ENCODE measurements at places on chromosomes 5 and 9.

GRCh38 chr9:137333016-137333671 lies 31.1 kb upstream of the NRARP start:
- DNase-seq: no peak

GRCh38 chr9:89791754-89792153 lies 186.9 kb downstream of the GADD45G start:
- no peak for DNase-seq

DNA sequence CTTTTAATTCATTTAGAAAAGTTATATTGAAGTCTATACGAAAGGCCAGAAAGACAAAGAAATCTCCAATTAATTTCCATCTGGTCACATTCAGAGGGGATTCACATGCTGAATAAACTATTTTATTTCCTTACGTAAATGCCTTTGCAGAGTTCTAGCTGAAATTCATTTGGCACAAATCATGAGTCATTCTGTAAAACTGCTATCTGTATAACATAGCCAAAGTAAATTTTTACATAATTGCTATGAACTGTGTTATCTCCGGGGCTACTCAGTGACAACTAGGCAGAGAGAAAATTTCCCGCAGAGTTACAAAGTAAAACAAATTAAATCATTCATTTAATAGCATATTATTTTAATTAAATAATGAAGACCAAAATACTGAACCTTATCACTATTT lies 463.2 kb upstream of the ADAMTS16 start:
- DNase-seq: no peak

DNA sequence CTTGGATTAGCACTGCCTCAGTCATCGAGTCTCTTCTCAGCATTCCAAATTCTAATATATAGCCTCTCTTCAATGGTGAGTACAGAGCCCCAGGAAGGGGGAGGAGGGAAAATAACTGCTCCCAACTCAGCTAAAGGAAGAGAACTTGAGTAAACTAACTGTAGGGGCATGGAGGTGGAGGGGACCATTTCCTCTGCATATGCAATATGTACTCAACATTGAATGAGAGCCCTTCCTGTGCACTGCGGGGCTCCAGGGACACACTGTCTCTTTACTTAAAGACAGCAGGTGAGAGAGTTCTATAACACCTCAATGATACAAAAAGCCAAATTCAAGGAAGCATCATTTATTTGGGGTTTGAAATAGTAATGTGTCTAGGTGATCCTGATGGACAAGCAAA lies 75.1 kb downstream of the GNAQ start:
- DNase-seq: no peak

- no peak for DNase-seq
Measured at GRCh38 chr5:163384669-163385068, 52.7 kb upstream of the CCNG1 start.

DNA sequence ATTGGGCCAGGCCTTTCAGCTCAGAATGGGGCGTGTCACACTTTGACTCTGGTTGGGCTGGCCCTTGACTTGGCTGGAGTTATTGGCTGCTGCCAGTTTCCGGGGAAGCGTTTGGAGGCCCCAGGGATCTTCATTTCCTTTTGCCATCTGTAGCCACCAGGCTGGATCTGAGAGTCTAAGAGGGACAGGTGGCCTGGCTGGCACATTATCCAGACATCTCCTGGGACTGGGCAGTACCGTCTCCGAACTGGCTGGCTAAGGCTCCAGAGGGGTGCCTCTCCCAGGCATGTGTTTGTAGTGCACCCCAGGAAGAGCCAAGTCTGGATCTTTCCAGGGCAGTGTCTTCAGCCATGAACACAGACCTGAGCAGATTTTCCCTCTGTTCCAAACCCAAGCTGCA lies 9.7 kb upstream of the JADE2 start:
- DNase-seq: no peak

- DNase-seq: no peak
Measured at GRCh38 chr5:79842006-79842881, 148.8 kb downstream of the MTX3 start.

GRCh38 chr9:20315677-20316076 lies 306.6 kb downstream of the MLLT3 start:
- no peak for DNase-seq

DNA sequence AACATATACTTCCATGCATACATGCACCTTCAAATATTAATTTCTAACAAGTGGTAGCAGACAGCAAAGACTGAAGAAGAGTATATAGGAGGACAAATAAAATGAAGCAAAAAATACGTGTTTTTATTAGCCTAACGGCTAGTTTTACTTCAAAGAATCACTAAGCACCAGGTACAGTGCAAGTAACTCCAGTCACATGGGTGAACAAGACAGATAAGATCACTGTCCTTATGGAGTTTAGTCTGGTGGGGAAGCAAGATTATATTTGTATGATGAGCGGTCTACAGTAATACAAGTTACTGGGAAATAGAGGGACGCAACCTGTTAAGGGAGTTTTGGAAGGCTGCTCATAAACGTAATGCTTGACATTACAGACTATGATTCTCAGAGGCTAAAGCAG lies 16.0 kb downstream of the FBXW2 start:
- no peak for DNase-seq

DNA sequence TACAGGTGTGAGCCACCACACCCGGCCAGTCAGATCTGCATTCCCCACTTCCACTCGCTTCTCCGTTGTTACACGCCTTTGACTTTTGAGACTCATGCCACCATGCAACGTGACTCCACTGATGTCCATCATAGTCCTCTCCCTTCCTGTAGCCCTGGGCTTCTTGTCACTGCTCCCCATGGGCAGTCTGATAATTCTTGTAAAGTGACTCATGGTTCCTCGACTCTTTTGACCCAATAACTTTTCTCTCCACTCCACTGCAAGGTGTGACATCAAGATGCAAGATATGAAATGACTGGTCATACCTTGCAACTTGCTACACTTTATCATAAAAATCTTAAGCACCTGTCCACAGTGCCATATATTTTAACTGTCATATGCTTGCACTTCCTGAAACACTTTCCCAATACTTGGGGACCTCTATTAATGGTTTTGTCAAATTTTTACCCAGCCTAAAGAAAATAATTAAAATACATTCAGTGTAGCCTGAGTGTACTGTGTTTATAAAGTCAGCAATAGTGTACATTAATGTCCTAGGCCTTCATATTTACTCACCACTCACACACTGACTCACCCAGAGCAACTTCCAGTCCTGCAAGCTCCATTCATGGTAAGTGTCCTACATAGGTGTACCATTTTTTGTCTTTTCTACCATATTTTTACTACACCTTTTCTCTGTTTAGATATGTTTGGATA lies 18.6 kb upstream of the ANKRD18A start:
- no peak for DNase-seq

- DNase-seq: no peak
Measured at GRCh38 chr5:3197304-3198073, 398.1 kb upstream of the IRX1 start.

- no peak for DNase-seq
Measured at GRCh38 chr5:14225173-14225834, 82.2 kb downstream of the TRIO start.

GRCh38 chr9:120856700-120857099 lies 14.0 kb upstream of the PSMD5 start:
- DNase-seq: peak; percentile 34

DNA sequence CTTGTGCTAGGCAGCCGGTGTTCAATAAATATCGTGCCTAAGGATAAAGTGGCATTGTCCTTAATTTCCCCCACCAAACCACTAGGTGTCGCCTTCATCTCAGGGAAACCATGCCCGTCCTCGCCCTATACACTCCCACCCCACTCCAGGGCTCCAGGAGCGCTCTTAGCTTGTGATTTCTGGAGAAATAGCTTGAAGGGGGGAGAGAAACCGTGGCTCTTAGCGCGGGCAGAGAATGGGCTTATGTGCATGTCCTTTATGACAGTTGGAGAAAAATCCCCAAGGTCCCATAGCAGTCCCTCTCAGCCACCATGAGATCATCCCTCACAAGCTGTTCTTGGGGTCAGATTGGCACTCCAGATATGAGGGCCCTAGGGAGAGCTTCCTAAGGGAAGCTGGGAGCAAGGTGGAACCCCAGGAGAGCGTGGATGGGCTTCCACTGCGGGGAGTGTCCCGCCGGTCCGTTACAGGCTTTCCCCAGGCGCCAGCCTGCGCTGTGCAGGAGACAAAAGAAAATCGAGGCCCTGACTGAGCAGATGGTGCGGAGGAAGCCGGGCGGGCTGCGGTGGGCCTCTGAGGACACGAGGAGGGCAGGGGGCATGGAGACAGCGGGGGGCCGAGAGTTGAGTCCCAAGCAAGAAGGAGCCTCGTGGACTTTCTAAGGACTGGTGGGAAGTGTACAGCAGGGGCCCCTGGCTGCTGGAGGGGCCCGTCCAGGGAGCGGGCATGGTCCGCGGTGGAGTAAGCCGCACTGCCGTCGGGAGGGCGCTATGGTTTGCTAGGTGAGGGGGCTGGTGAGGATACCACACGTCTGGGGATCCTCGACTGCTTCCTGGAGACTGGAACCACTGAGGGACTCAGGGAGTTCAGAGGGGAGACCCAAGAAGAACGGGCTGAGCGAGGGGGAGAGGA lies 750 bp upstream of the NPR2 start:
- DNase-seq: peak; percentile 73

- DNase-seq: no peak
Measured at GRCh38 chr9:15142878-15143534, 164.0 kb downstream of the TTC39B start.

DNA sequence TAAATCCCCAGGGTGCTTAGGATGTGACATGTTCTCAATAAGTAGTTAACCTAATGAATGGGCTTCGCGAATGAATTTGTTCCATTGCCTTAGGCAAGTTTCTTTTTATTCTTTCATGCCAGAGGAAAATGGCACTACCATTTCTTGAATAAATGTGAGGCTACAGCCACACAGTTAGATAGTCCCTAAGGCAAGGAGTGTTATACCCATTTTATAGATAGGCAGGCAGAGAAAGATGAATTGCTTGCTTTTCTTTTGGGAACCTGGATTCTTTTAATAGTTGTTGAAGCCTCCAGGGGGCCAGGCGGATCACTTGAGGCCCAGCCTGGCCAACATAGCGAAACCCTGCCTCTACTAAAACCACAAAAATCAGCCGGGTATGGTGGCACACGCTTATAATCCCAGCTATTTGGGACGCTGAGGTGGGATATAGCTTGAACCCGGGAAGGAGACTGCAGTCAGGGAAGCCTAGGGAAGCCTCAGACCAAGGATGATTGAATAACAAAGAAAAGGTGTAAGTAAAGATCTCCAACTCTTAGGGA lies 943 bp downstream of the NOP16 start:
- DNase-seq: no peak

DNA sequence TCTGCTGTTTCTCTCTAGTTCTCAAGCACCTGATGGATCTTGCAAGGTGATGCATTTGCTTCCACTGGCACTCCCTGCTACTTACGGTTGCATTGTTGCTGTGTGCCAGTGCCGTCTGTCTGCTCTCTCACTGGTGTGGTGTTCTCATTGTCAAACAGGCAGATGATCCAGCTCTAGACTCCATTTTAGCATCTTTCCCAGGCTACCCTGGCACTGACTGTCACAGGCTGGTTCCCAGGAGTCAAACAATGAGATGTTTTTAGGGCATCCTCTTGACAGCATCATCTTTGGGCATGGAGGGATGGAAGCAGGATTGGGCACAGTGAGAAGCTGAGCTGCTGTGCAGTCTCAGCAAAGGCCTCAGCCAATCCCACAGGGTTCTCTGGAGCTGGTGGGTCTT lies 12.9 kb downstream of the MTRR start:
- DNase-seq: no peak

All from thyroid gland (tissue), 4 donors.